ENCODE measurements at places on chromosomes 3 and 15.

DNA sequence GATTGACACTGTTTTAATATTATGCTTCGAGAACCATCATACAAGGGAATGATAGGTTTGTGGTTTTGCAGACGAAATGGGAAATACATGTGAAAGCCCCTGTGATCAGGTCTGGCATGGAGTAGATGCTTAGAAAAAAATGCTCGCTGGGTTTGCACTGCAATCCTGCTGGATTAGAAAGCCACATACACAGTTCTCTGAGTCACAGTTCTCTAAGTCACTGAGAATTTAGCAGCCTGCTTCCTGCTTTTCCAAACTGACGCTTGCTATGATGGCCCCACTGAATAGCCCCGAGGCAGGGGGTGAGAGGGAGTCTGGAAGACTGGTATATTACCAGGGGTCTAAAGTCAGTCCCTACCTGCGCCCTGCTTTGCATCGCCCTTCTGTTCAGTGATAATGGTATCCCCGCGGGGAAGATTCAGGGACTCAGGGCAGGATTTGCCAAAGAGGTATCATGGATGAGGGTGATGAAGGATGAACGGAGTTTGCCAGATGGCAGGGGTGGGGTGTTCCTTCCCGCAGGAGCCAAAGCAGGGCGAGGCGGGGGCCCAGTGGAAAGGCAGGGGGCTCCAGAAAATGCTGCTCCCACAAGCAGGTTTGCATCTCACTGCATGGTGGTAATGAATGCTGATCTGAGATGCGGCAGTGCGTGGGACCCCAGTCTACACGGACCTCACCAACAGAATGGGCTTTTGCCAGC lies 82.3 kb downstream of the IQSEC1 start:
- no peak for DNase-seq

DNA sequence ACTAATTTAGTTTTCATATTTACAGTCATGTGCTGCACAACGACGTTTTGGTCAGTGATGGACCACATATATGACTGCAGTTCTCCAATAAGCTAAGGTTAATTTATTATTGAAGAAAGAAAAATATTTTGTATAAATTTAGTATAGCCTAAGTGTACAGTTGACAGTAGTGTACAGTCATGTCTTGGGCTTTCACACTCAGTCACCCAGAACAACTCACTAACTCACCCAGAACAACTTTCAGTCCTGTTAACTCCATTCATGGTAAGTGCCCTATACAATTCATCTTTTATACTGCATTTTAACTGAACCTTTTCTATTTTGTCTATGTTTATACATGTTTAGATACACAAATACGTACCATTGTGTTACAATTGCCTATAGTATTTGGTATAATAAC lies 3.8 kb upstream of the GABRR3 start:
- no peak for DNase-seq

DNA sequence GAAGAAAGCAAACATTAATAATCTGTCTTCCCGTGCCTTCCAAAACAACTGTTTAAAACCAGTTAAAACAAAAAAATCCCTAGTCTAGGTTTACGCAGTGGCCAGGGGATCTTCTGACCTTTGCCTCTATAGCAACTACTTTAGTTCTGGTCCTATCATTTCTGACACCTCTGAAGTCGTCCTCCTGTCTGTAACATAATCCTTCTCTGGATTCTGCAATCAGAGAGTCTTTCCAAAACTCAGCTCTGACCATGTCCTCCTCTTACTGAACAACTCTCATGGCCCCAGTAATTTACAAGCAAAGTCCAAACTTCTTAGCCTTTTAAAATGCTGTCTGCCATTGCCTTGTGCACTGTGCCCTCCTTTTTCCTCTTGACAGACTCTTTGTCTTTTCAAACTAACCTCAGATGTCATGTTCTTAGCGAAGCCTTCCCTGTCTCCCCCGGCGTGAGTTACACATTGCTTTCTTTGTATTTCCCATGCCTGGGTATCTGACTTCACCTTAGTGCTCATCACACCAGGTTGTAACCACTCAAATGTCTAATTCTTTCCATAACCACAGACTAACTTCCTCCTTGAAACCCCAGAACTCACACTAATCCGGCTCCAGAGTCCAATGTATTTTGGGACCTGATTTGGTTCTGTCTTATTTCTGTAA lies 105.2 kb upstream of the BNIP2 start:
- no peak for DNase-seq

- DNase-seq, result no peak
Measured at GRCh38 chr3:101377209-101377608, 56.8 kb upstream of the IMPG2 start.

GRCh38 chr15:40562691-40563090 lies 2.2 kb downstream of the CCDC32 start:
- no peak for DNase-seq

- no peak for DNase-seq
Measured at GRCh38 chr3:30749230-30749629, 142.8 kb downstream of the TGFBR2 start.

GRCh38 chr15:92661956-92662355 lies 6.4 kb upstream of the FAM174B start:
- no peak for DNase-seq

DNA sequence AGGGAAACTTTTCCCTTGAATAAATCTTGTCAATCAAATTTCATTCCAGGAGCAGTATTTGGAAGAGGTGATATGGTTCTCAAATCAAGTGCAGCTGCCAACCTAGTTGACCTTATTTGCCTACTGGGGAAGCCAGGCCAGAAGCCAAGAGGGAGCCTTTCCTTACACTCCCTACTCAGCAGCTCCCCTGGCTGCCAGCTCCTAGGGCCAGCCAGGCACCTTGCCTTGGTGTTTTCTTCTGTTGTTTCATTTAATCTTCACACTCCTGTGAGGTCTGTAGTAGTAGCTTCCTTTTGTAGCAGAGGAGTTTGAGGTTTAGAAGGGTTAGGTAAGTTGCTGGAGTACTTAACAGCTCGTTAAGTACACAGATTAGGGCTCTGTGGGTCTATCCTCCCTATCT lies 22.6 kb downstream of the MKRN2OS start:
- DNase-seq, result no peak

- DNase-seq, result no peak
Measured at GRCh38 chr3:191290311-191291025, 38.7 kb upstream of the CCDC50 start.

DNA sequence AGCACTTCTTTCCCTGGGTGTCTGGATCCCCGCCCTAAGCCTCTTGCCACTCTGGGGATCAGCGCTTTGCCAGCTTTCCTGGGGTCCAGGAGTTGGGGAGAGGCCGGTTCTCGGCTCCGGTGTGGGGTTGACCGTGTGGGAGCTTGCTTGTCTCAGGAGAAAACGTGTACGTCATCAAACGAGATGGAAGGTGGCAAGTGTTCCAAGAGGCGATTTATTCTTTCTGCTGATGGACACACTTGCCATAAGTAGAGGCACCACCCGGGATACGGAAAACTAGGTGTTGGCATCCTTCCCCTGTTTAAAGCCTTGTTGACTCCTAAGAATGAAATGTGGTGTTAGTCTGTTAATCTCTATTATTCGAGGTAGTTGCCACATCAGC lies 295 bp downstream of the ZWILCH start:
- no peak for DNase-seq
